Stimulated activated CD8-positive, alpha-beta memory T cell treated with anti-CD3 and anti-CD28 coated beads, Interleukin-4, amount 100 ng/mL, for 1 hour (primary cell): ENCODE measurements at places on chromosomes 7 and 10.

DNA sequence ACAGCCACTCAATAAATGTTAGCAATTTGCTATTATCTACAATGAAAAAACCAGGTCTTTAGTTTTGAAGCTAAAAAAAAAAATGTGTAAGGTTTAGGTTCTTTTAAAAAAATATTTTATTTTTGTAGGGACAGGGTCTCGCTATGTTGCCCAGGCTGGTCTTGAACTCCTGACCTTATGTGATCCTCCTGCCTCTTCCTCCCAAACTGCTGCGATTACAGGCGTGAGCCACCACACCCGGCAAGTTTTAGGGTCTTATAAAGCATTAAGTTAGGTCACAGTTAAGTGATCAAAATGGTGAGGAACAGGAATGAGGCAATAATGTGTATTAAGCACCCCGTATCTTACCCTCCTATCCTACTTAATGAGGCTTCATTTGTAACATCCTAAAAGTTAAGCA lies 774 bp downstream of the SEM1 start:
- DNase-seq, result no peak

DNA sequence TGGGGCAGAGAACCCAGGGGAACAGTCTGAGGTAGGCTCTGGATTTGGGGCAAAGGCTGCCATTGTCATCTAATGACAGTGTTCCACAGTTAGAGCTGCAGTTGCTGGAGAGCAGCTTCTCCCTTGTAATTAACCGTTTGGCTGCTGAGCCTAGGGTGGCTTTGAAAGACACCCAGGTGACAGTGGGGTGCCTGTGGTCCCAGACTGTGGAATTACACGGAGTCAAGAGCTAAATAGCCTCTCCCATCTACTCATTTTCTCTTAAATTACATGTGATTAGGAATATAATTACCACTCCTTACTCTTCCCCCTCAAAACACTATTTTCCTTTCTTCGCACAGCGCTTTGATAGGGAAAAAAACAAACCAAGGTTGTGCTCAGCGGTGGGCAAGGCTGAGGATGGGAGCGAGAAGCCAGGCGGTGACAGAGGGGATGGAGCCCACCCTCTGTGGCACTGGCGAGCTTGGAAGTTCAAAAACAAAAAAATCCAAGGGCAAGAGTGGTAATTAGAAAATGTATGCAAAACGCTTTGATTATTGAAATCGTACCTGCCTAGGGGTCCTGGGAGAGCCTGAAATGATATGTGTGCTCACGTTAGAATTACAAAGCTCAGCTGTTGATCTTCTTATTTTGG lies 44.1 kb downstream of the BAMBI start:
- DNase-seq, result no peak

GRCh38 chr10:106863549-106863948 lies 301.0 kb downstream of the SORCS1 start:
- no peak for DNase-seq

DNA sequence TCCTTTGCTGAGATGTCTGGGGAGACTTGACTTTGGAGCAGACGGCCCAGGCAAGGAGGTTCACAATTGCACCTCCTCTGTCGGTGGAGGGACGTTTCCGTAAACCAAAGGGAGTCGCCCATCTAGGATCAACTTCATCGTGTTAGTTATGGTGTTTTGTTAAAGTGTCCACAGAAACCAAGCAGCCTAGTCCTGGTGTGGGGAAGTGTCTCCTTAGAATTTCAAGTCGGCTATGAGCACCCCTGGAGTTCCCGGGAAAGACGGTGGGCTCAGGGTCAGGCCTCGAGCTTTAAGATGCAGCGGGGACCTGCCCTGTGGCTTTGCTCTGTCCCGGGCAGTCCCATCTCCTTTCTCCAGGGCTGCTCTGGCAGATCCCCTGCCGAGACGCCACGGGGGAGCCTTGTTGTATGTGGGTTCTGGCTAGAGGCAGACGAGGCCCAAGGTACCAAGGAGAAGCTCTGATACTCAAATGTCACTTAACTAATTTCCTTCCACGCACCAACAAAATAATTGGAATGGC lies 319.2 kb downstream of the ADARB2 start:
- no peak for DNase-seq

GRCh38 chr7:140922741-140923345 lies 1.9 kb downstream of the BRAF start:
- DNase-seq, result no peak

DNA sequence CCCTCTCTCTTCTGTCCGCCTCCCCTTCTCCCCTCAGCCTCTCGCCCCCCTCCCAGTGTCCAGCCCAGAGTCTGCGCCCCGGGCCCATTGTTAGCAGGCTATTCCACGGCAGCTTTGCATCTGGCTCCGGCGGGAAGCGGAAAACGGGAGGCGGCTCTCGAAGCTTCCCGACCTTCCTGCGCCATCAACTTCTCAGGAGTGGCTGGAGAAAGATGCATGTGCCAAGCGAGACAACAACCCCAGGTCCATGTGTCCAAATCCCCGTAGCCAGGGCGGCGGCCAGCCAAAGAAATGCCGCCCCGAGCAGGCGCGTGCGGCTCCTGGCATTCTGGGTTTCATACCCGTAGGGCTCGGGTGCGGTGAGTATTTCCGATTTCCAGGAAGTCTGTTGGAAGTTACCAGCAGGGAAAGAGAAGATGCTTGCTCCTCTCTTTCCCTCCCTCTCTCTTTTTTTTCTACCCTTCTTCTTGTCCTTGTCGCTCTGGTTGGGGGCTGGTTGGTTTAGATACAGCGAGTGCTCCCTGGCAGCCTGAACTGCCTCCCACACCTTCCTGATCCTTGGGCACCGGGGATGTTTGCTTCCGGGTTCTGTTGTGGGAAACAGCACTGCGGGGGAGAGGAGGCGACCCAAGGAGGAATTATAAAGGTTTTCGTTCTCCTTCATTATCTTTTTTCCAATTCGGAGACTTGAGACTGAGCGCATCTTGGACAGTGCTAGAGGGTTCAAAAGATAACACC lies 1.2 kb upstream of the HOXA2 start:
- no peak for DNase-seq

- DNase-seq, result no peak
Measured at GRCh38 chr7:46654546-46655443, 733.7 kb upstream of the IGFBP3 start.

GRCh38 chr10:90087197-90088023 lies 386.0 kb downstream of the KIF20B start:
- DNase-seq, result no peak

DNA sequence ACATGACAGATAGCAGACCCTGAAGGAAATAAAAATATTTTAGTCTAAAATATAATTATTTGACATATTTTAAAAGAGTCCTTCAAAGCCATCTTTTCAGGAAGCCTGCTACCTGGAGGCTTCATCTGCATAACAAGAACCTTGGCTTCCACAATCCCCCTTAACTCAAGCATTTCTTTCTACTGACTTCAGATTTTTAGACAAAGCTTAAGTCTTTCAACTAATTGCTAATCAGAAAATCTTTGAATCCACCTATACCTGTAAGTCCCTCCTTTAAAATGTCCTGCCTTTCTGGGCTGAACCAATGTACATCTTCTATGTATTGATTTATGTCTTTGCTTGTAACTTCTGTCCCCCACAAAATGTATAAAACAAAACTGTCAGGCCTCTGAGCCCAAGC lies 23.5 kb upstream of the PRF1 start:
- no peak for DNase-seq

- DNase-seq, result no peak
Measured at GRCh38 chr10:3978174-3978573, 193.2 kb upstream of the KLF6 start.

GRCh38 chr7:36291387-36292316 lies 98.0 kb upstream of the ANLN start:
- peak; percentile 65 for DNase-seq
